ENCODE measurements at places on chromosomes 2 and 18.

GRCh38 chr2:12737738-12738485 is 21.2 kb downstream of the TRIB2 start:
- DNase-seq: no peak

DNA sequence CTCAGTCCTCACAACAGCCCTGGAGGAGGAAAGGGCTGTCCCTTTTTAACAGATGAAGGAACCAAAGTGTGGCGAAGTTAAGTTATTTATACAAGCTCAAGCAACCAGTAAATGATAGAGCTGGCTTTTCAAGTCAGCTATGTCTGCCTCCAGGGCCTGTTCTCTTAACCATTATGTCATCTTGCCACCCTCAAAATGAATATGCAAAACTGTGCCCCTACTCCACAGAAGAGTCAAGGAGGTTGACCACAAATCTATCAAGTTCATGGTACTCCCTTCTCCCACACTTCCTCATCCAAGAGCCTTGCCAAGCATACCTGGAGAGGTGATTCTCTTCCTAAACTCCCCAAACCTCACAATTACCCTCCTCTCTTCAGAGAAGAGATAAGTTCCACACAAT is 37.3 kb upstream of the CREB1 start:
- no peak for DNase-seq

GRCh38 chr2:156532989-156533388 is 96.8 kb downstream of the GPD2 start:
- DNase-seq: no peak

- DNase-seq: peak; percentile 71
These were observed 80.5 kb upstream of the CAVIN2 start for GRCh38 chr2:191927319-191927867.

DNA sequence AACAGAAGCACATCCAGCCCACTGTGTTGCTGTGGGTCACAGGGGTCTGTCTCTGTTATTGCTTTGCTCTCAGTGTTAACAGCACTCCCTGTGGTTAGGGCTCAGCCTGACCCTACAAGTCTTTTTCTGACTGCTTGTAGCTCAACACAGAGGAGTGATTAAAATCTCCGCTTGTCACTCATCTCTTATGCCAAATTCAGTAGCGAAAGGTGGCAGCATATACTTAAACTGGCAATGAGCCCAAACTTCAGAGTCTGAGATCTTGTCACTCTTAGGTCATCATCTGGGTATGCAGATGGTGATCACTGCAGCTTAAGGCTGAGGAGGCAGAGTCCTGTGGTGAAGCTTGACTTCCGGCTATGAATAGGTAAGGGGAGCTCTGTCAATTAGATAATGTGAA is 63.3 kb upstream of the CSRNP3 start:
- no peak for DNase-seq

DNA sequence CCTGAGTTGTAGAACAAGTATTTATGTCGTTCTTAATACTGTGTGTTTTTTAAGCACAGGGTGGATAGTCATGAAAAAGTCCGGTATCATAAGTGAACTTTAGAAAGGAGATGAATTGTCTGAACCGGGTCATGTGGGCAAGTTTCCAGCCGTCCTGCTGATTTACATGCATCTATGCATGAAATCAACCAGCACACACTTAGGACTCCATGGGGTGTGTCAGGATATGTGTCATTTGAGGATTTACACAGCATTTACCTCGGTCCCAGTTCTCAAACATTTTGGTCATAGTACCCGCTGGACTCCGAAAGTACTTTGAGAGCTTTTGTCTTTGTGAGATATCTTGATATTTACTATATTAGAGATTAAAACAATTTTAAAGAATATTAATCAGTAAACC is 47.5 kb upstream of the TWSG1 start:
- no peak for DNase-seq
